ENCODE measurements at places on chromosomes 13 and 19.

DNA sequence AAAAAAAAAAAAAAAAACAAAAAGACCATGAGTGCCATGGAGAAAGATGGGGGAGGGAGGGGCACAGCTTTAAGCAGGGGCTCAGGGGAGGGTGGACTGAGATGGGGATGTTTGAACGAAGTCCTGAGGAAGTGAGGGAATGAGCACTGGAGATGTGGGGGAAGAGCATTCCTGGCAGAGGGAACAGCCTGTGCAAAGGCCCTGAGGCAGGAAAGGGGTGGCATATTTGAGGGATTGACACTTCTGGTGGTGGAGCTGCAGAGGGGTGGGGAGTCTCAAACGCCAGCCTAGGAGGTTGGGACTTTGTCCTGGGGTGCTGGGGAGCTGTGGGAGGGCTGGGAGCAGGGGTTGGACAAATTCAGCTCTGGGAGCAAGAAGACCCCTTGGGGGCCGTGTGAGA is 29.2 kb downstream of the MYH14 start:
- DNase-seq = no peak

- DNase-seq = no peak
Observed at GRCh38 chr13:34152409-34152808, 334.5 kb downstream of the RFC3 start.

DNA sequence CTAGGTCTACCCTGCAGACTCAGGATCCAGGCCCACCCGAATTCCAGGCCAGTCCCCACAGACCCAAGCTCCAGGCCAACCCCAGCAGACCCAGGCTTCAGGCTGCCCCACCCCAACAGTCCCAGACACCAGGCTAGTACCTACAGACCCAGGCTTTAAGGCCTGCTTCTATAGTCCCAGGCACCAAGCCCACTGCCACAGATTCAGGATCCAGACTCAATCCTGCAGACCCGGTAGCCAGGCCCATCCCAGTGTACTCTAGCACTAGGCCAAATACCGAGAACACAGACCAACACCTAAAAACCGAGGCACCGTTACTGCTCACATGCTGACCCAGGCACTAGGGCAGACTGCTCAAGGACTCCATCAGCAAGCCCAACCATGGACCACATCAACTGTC is 862.3 kb downstream of the UQCRFS1 start:
- no peak for DNase-seq

- no peak for DNase-seq
Observed at GRCh38 chr13:71430681-71431080, 436.3 kb downstream of the DACH1 start.

GRCh38 chr19:43555185-43555770 is 20.0 kb downstream of the XRCC1 start:
- DNase-seq = peak; percentile 89

GRCh38 chr13:89432997-89433396 is 1761.8 kb downstream of the SLITRK5 start:
- no peak for DNase-seq

GRCh38 chr19:55013596-55013995 is 24.5 kb downstream of the GP6 start:
- no peak for DNase-seq

DNA sequence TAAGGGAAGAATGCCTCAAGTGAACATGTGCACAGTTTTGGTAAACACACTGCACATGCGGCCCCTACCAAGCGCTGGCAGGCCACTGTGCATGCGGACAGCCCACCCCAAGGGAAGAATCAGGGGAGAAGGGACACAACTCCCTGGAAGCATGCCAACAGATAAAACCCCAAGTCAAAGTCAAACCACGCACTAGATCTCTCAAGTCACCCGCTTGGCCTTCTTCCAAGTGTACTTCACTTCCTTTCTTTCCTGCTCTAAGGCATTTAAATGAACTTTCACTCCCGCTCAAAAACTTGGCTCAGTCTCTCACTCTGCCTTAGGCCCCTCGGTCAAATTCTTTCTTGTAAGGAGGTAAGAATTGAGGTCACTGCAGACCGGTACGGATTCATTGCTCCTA is 4.6 kb upstream of the RFXAP start:
- no peak for DNase-seq

- DNase-seq = no peak
Observed at GRCh38 chr13:45564133-45564776, 51.3 kb downstream of the ERICH6B start.

DNA sequence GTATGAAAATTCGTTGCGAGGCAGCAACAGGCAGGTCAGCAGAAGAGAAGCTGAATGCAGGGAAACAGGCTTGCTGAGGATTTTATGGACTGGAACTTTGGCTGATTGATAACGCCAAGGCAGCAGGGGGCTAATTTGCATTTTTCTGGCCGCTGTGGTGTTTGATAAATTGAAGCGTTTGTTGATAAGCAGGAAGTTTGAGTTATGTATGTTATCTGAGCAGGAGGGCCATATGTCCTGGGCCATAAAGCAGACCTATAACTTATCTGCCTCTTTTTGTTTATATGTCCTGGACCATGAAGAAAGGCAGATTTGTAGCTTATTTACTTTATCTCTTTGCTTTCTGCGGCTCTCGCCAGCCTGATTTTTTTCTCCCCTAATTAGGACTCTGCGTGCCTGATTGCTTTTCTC is 65.9 kb downstream of the ZNF627 start:
- DNase-seq = no peak

GRCh38 chr13:50691681-50692263 is 151.7 kb downstream of the DLEU7 start:
- no peak for DNase-seq

GRCh38 chr19:12664406-12665280 is 1.9 kb downstream of the MAN2B1 start:
- no peak for DNase-seq

DNA sequence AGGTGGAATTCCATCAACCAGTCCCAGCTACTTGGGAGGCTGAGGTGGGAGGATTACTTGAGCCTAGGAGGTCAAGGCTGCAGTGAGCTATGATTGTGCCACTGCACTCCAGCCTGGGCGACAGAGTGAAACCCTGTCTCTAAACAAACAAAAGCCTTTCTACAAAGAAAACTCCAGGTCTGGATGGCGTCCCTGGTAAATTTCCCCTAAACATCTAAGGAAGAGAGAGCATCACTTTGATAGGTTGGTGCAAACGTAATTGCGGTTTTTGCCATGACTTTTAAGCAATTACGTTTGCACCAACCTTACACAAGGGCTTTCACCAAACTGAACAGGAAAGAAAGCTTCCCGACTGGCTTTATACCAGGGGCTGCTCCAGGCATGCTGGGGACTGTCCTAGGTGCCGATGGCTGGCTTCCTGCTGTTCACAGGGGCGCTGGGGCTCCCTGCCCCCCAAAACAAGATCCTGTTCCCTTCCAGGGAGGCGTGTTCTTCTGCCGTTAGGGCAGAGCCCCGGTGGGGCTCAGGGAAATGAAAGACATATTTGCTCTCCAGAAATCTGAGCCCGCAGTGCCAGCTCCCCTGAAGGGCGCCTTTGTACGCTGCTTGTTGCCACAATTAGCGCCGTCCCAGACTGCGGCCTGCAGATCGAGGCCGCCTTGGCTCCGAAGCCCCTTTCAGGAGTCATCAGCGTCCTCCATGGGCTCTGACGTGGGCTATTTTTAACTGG is 38.7 kb upstream of the KLF2 start:
- DNase-seq = no peak

DNA sequence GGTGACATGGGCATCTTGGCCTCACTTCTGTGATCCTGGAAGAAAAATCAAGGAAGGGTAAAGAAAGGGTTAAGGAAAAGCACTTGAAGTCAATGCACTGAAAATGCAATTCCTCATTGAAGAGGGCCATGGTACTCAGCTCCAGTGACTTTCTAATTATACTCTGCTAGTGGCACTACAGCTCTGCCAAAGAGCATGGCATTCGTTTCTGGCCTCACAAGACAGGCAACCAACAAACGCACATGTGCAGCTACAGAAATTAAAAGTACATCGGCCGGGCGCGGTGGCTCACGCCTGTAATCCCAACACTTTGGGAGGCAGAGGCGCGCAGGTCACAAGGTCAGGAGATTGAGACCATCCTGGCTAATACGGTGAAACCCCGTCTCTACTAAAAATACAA is 21.8 kb downstream of the SACS start:
- DNase-seq = no peak

DNA sequence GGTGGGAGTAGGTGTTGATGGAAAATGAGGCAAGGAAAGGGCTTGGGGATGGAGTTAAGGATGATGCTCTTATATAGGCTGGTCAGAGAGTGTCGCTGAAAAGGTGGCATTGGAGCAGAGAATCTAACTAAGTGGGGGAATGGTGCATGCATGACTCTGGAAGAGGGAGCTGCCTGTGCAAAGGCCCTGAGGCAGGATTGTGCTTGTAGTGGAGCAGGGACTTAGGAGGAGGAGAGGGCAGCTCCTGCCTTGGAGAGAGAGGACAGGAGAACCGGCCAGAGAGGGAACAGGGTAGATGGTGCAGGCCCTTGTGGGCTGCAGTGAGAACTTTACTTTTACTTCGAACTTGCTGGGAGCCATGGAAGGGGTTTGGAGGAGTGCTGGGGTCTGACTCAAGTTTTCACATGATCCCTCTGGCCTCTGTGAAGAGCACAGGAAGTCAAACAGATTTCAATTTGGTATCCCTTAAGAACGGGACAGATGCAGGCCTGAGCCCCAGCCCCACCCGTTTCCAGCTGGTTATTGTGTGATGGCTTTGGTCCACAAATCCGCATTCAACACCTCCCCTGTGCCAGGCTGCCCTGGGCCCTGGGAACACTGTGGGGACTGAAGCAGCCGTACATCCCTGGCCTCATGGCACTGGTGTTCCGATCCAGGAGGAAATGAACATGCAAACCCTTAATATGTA is 7.0 kb downstream of the AP2A1 start:
- DNase-seq = no peak

DNA sequence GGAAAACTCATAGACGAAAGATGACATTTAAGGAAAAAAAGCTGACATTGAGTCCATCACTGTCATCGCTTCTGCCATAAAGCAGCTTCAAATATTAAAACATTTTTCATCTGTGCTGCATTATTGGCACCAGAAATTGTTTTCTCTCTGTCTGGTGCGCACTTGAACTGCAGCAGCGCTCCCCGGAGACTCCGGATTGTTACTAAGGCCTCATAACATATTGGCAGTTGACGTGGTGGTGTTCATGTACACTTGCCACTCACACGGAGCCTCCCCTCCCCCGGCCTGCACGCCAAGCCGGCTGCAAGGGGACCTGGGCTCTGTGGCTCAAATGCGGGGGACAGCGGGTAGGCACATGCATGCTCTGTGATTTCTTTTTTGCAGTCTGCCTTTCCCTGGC is 203.2 kb downstream of the TSHZ3 start:
- no peak for DNase-seq

DNA sequence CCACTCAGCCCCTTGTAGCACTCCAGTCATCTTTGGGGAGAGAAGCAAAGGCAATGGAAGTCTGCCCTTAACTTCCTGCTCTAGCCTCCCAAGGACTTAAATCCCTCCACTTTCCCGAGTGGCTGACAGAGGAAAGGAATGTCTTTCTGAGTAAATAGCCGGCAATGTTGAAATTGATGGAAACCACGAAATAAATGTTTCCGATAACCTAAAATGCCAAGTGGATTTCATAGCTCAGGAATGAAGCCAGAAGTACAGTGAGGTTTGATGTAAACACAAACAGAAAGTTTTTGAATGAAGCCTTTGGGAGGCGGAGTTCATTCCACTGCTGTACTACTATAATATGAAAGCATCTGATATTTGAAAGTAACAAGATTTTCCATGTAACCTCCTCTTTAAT is 14.0 kb upstream of the TBC1D4 start:
- no peak for DNase-seq

DNA sequence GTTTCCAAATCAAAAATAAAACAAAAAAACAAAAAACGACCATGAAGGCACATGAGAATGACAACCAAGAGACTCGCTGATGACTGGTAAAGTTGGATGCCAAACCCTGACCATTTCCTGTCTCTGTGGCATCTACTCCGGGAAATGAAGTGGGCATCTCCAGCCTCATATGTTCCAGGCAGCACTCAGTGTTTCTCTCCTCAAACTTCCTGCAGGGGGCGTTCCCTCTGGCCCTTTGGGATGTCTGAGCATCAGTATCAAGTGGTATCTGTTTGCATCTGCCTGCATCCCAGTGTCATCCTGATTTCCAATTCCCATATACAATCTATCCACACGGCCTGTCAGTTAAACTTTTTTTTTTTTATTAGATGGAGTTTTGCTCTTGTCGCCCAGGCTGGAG is 9.8 kb upstream of the SIGLEC12 start:
- DNase-seq = no peak

DNA sequence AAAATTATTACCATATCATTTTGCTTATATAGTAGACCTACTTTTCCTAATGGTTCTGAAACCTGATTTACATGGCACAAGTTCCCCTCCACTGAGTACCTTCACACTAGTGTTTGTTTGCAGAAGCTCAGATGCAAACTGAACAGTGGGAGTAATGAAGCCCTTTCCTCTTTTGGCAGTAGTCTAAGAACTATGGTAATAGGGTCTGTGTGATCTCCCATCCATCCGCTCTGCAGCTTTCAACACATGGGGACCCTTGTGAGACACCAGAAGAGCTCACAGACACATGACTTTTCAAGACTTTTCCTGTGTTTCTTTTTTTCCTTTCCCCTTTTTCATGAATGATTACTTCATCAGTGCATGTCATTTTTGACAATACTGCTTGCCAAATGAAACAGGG is 336.0 kb downstream of the ATP8A2 start:
- DNase-seq = no peak

GRCh38 chr19:35601971-35602370 is 10.6 kb upstream of the HAUS5 start:
- DNase-seq = no peak

DNA sequence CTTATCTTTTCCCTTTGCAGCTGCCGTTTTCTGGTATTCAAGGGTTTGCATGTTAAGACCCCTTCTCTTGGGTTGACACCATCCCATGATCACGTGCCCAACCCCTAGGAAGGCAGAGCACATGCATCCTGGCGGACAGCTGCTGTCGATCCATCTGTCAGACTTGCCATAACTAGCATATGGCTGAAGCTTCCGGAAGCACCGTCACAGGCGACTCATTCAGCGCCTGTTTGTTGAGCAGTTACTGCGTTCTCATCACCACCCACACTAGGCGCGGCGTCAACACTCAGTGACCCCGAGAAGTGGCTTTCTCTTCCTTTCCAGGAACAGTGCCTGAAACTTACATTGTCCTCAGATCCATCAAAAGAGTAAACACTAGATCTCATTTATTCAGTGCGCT is 93.6 kb downstream of the SOX1 start:
- DNase-seq = no peak

DNA sequence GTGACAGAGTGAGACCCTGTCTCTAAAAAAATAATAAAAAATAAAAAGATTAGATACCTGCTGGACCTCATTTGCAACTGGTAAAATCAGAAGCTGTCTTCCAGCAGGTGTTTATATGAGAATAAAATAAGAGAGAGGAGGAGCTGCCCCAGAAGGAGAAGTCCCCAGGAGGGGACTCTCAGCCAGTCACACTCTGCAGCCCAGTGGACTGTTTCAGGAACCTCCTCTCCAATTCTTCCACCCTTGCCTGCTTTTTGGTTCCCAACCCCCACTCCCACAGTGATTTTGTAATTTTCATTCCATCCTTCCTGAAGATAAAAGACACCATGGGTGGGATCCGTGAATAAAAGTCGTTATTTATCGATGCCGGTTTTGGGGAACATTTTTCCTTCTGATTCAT is 56.9 kb upstream of the TSHZ3 start:
- no peak for DNase-seq

Data from CD4-positive, alpha-beta T cell treated with Interleukin-21 for 1 hour (primary cell).